Activated B cell treated with CpG ODN at 0.5 μM for 24 hours (primary cell): ENCODE measurements at places on chromosomes 6 and 20.

DNA sequence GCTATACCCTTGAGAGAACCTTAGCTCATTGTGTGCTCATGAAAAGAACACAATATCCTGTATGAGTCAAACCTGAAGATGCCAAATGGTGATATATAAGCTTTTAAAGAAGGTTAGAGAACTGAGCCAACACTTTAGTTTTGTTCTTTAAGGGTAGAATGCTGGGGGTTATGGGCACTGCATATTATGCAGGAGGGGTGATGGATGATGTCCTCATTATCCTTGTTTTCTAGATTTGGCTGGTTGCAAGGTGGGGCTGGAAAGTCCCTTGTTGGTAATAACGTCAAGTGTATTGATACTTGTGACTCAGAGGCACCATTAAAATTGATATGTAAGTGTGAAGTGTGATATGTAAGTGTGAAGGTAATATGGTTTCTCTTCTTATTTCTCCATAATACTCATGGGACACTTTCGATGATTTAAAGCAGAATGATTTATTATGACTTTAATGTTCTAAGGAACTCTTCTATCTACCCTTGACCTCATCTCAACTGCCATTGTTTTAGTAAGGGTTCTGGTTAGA, 113.7 kb upstream of the DTNBP1 start:
- H3K4me1 ChIP-seq: no peaks in the 10 kb centered on the region
- no peak overlapping the region for H3K27ac ChIP-seq
- no peak overlapping the region for H3K4me3 ChIP-seq
- no peaks in the 10 kb centered on the region for H3K36me3 ChIP-seq

GRCh38 chr6:44649365-44650025, 262.0 kb downstream of the CDC5L start:
- DNase-seq: no peak
- no peak overlapping the region for H3K4me3 ChIP-seq
- H3K36me3 ChIP-seq: no peaks in the 10 kb centered on the region

- H3K27ac ChIP-seq: no peak overlapping the region
- no peaks in the 10 kb centered on the region for H3K27me3 ChIP-seq
- H3K4me3 ChIP-seq: no peak overlapping the region
Measured at GRCh38 chr20:60246751-60247150, 288.5 kb downstream of the CDH26 start.

GRCh38 chr6:168214586-168215104, 104.9 kb downstream of the DACT2 start:
- H3K4me3 ChIP-seq: no peak overlapping the region
- H3K27me3 ChIP-seq: no peaks in the 10 kb centered on the region
- no peak overlapping the region for H3K27ac ChIP-seq

DNA sequence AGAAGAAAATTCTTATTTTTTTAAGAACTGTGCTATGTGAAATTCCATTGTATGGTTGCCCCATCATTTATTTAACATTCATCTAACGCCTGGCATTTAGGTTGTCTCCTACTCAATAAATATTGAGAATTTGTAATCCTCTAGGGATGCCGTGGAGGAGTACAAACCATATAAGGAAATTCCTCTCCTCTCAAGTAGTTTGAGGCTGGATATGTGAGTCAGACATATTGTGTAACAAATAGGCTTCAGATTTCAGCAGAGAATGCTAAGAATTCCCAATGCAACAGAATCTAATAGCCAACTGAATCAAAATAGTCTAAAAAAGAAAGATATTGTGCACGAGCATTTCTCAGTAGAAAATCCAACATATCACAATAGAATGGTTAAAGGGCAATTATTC, 174.7 kb downstream of the OTOR start:
- no peak overlapping the region for H3K27ac ChIP-seq
- peaks cover 2% of the 10 kb centered on the region for H3K27me3 ChIP-seq
- H3K4me1 ChIP-seq: no peaks in the 10 kb centered on the region
- H3K36me3 ChIP-seq: no peaks in the 10 kb centered on the region
- no peak for DNase-seq

DNA sequence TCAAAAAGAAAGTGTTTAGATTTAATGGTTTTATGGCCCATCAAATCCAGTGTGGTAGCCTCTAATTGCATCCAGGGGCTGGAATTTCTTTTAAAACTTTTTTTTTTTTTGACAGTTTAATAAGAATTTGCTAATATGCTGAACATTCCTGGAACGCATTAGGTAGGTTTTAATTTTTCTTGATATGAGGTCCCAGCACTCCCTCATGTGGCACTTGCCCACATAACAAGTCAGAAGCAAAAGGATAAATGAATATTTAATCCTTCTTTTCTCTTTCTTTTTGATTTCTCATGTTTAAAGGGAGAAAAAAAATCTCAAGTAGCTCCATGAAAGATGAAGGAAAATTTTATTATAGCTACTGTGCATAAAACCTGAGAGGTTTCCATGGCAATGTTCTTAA, 13.5 kb downstream of the HAO1 start:
- no peaks in the 10 kb centered on the region for H3K4me1 ChIP-seq
- H3K36me3 ChIP-seq: no peaks in the 10 kb centered on the region
- no peak for DNase-seq
- H3K27ac ChIP-seq: no peak overlapping the region
- H3K27me3 ChIP-seq: peaks cover 3% of the 10 kb centered on the region

DNA sequence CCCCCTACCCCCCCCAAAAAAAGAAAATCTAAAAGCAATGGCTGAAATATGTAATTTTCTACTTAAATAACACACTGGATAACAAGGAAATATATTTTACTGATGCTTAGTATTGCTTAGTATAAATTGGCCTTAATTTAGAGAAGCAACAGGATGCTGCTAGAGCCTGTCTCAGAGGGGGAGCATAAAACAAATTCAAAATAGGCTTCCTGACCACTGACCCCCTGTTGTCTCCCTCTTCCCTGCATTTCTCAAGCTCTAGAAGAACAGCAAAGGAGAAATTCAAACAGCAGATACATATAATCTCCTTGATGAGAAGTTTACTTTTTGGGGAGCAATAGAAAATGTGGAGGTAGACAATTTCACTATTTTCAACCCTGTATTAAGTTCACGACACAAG, 631.1 kb upstream of the GJE1 start:
- peaks cover 11% of the 10 kb centered on the region for H3K4me1 ChIP-seq
- H3K27ac ChIP-seq: no peak overlapping the region
- H3K27me3 ChIP-seq: no peaks in the 10 kb centered on the region
- H3K36me3 ChIP-seq: peaks cover 7% of the 10 kb centered on the region
- DNase-seq: no peak

DNA sequence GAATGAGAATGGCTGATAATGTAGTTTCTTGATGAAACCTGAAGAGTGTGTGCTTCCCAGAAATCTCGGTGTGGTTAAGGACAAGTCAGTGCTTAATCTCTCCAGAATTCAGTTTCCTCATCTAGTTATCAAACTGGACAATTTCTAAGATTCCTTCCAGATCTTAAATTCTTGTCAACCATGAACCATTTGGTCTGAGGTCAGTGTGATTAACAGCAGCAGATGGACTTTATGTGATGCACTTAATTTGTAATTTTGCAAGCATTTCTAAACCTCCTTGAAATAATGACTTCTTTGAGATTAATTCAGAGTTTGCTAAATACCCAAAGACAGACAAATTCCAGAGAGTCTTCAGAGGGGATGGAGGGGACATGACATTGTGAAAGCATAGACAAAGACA, 160.3 kb downstream of the KIF16B start:
- H3K36me3 ChIP-seq: peaks cover 49% of the 10 kb centered on the region
- DNase-seq: no peak
- no peak overlapping the region for H3K4me3 ChIP-seq

DNA sequence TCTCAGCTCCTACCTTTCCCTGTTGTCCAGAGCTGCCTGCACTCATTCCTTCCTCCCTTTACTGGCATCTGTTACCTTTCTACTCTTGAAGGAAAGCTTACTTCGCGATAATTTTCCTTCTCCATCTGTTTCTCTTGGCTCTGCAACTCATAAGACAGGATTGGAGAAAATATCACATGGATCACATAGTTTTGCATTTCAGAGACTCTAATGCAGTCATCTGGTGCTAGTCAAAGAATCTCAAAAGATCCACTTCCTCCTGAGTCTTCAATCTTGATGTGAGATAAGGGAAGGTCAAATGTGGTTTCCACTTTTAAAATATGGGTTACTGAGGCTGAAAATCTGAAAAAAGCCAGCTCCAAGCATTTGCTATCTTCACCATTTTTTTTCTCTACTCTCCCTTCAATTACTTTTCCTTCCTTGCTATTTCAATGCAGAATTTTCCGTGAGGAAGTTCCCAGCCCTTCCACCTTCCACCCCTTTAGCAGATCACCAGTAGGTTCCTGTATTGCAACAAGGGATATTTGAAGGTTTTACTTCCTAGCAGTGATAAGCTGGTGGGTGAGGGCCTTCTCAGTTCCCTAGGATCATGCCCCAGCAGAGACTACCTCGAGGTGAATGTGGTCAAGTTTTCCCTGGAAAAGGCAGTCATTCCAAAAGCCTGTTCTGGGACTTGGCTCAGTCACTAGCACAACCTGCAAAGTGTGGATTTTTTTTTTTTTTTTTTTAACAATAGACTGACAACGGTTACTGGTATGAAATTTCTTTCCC, 62.8 kb upstream of the LRRC1 start:
- H3K27me3 ChIP-seq: peaks cover 3% of the 10 kb centered on the region
- peaks cover 4% of the 10 kb centered on the region for H3K4me1 ChIP-seq
- no peak overlapping the region for H3K27ac ChIP-seq
- no peak overlapping the region for H3K4me3 ChIP-seq

- no peaks in the 10 kb centered on the region for H3K4me1 ChIP-seq
- H3K36me3 ChIP-seq: no peaks in the 10 kb centered on the region
- H3K27me3 ChIP-seq: peaks cover 21% of the 10 kb centered on the region
- H3K4me3 ChIP-seq: no peak overlapping the region
Measured at GRCh38 chr6:170421921-170422320, 115.4 kb downstream of the FAM120B start.

DNA sequence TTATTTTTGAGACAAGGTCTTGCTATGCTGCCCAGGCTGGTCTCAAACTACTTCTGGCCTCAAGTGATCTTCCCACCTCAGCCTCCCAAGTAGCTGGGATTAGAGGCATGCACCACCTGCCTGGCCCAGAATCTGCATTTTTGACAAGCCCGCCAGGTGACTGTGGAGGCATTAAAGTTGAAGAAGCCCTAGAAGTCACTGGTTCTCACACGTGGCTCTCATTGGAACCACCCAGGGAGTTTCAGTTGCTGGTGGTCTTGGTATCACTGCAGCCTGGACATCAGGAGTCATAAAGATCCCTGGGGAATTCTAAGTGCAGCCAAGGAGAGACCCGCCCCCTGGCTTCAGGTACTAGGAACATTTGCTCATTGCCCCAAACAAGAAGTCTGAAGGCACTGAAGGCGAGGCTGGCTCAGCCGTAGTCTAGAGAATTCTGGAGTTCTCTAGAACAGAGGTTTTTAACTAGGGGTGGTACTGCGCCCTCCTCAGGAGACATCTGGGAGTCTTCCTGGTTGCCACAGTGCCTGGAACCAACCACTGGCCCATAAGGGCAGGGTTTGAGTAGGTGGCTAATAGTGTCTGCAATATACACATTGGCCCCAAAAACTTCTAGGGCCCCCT, 182.8 kb downstream of the ZMYND8 start:
- peaks cover 11% of the 10 kb centered on the region for H3K27me3 ChIP-seq
- no peaks in the 10 kb centered on the region for H3K4me1 ChIP-seq
- no peaks in the 10 kb centered on the region for H3K36me3 ChIP-seq
- no peak overlapping the region for H3K27ac ChIP-seq
- DNase-seq: no peak

DNA sequence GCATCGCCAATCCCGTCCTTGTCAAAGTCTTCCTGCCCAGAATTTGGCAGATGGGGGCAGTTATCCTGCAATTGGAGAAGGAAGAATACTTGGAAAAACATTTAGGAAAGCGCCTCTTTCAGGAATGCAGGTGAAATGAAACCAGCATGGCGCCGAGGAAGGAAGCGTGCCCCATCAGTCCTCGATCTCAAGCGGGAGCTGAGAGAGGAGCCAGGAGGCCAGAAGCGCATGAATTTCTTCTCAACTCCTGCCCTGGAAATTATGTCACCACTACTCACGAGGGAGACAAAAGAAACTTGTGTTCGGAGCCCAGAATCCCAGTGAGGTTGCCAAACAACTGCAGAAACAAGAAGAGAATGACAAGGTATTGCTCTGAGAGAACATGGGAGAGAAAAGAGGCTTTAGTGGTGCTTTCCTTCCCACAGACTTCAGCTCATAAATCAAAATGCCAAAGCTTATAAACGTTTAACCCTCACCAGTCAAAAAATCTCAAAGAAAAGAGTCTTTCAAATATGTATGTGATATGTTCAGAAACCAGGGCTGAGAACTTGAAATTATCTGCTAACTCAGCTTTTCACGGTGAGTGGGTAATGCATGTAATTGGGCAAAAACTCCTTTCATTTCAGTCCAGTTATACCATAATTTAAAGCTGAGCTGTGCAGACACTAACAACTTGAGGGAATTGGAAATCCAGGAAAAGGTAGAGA, 23.9 kb downstream of the THBS2 start:
- no peaks in the 10 kb centered on the region for H3K36me3 ChIP-seq
- no peak overlapping the region for H3K27ac ChIP-seq
- no peak for DNase-seq
- H3K4me1 ChIP-seq: no peaks in the 10 kb centered on the region

- H3K4me1 ChIP-seq: peaks cover 5% of the 10 kb centered on the region
- H3K27ac ChIP-seq: no peak overlapping the region
- no peaks in the 10 kb centered on the region for H3K36me3 ChIP-seq
- no peak overlapping the region for H3K4me3 ChIP-seq
- peaks cover 16% of the 10 kb centered on the region for H3K27me3 ChIP-seq
Measured at GRCh38 chr20:51586005-51586440, 43.5 kb upstream of the NFATC2 start.

DNA sequence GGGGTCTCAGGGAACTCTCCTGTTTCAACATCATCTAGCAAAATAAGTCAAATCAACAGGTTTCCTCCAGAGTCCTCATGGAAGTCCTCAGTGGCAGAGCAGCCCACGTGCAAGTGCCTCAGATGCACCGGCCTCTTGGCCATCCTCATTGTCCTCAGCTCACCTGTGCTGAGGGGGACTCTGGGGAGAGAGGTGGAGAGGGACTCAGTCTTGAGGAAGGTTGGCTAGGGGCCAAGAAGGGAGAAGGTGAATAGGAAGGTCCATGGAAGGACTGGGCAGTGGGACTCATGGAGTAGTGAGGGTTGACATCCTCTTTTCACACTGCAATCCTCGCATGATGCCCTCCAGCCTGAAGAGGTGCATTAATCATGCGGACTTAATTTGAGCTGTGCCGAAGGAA, 77.9 kb upstream of the DUSP22 start:
- H3K27me3 ChIP-seq: no peaks in the 10 kb centered on the region
- no peak overlapping the region for H3K4me3 ChIP-seq
- H3K27ac ChIP-seq: no peak overlapping the region
- peaks cover 66% of the 10 kb centered on the region for H3K4me1 ChIP-seq
- no peaks in the 10 kb centered on the region for H3K36me3 ChIP-seq
- DNase-seq: no peak

GRCh38 chr20:64038565-64039292, 2.7 kb downstream of the C20orf204 start:
- H3K4me1 ChIP-seq: peaks cover 17% of the 10 kb centered on the region
- peak overlapping the region; percentile 73 for H3K4me3 ChIP-seq
- H3K36me3 ChIP-seq: peaks cover 11% of the 10 kb centered on the region
- peak; percentile 81 for DNase-seq
- H3K27me3 ChIP-seq: peaks cover 9% of the 10 kb centered on the region
- H3K27ac ChIP-seq: no peak overlapping the region
